Activated CD8-positive, alpha-beta memory T cell treated with anti-CD3 and anti-CD28 coated beads for 1 hour (primary cell): ENCODE measurements at places on chromosomes 4 and X.

- DNase-seq, result peak; percentile 11
These were observed 1.3 kb downstream of the CAMK2D start for GRCh38 chr4:113760094-113760794.

DNA sequence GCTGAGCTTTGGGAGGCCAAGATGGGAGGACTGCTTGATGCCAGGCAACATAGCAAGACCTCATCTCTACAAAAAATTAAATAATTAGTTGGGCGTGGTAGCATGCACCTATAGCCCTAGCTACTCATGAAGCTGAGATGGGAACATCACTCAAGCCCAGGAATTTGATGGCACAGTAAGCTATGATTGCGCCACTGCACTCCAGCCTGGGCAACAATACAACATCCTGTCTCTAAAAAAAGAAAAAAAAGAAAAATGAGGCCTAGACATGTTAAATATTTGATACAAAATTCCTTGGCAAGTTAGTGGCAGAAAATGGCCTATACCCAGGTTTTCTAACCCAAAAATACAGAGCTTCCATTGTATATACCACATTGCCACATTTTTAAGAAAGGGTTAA is 88.1 kb upstream of the MAB21L2 start:
- no peak for DNase-seq

- DNase-seq, result no peak
These were observed 87.9 kb downstream of the STK32B start for GRCh38 chr4:5139141-5139540.

DNA sequence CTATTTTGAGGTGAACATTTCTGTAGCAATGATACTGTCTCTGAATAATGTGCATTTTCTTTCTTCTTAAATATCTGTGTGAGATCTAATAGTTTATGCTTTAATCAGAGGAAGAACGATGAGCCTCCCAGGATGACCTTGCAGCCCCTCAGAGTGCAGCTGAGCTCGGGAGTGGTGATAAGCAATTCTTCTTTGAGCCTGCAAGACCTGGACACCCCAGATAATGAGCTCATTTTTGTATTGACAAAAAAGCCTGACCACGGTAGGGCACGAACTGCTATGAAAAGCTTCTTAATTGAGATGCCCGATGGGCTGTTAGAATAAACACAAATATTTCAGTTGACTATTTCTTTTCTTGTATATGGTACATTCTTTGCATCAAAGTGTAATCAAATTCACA is 105.0 kb upstream of the ANXA3 start:
- DNase-seq, result no peak

DNA sequence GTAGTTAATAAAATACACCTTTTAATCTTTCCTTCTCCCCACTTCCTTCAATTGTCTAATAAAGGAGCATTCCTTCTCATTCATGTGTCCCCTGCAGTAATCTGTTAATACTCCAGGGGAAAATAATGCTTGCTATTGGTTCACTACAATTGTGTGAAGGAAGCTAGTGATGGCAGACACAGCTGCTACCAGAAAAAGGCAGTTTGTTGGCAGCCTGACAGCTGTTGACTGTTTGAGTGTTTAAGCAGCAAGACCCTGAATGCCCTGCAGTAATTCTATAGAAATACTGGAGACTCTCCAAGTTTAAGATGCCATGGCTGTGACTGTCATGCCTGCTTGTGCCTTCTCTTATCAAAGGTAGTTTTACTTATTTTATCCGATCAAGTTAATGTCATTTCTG is 359.5 kb downstream of the C4orf33 start:
- no peak for DNase-seq

- no peak for DNase-seq
These were observed 342 bp downstream of the EOLA2 start for GRCh38 chrX:149937871-149938426.

DNA sequence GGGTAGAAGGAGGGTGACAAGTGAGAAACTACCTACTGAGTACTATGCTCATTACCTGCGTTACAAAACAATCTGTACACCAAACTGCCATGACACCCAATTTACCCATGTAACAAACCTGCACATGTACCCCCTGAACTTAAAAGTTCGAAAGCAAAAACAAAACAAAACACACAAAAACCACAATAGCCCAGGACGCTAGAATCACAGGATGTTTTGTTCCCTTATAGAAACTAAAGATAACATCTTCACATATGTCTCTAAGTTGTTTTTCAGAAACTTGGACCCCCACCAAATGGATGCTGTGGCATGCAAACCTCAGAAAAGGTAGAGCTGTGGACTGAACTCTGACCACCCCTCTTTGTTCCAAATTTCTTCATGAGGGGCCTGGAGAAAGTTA is 25.2 kb upstream of the PNMA5 start:
- no peak for DNase-seq

DNA sequence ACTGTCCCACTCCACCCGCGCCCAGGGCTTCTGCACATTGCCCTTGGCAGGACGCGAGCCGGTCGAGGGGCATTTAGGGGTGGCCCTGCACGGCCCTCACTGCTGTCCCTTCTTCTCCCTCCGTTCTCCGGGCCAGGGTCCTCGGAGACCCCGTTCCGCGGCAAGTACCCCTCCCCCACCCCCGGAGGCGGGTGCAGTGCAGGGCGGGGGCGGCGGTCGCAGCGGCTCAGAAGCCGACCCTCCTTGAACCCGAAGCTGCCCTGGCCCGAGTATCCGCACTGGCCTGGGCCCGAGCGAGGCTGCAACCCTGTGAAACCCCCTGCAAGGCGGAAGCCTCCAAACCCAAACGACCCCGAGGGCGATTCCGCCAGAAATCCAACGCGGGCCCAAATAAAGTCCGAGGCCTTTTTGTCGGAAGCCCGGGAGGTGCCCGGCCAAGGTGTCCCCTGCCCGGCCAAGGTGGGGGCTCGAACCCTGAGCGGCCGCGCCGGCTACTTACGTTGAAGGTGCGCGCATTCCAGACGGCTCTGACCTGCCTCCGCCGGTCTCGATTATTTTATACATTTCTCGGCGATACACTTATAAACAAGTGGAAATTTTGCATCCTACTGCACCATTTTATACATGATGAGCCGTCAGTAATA is 53.1 kb upstream of the TMEM33 start:
- no peak for DNase-seq

GRCh38 chrX:40146262-40147125 is 48.7 kb upstream of the BCOR start:
- DNase-seq, result no peak

DNA sequence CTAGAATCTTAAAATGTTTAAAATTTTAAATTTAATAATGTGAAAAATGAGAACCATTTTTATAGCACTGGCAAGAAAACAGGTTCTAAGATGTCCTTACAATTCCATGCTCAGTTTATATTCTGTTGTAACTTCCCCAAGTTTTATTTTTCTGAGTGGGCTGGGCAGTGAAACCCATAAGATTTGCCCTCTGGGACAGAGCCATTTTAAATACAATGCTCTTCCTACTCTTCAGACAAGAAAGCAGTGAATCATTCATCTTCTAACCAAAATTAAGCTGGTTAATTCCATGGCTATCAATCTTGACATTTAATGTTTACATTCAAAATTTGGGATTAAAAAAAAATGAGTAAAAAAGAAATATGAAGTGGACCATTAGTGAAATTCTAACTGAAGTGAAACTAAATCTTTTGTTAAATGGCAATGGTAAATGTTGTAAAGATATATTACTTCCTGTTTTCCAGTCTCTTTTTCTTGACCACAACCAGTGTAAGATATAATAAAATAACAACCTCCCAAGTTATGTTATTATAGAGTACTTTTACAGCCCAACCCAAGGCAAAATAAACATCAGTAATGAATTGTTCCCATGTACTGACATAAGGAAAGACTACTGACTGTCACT is 37.2 kb upstream of the PTPN13 start:
- no peak for DNase-seq
